Aorta (tissue), 5 donors: ENCODE measurements at places on chromosomes 11 and 22.

- H3K4me1 ChIP-seq: no peaks in the 10 kb centered on the region
- no peak overlapping the region for H3K27ac ChIP-seq
- no peaks in the 10 kb centered on the region for H3K27me3 ChIP-seq
- no peak overlapping the region for H3K4me3 ChIP-seq
- peak; percentile 21 for DNase-seq
- H3K36me3 ChIP-seq: no peaks in the 10 kb centered on the region
Measured at GRCh38 chr22:49899530-49899929, 18.7 kb downstream of the ALG12 start.

DNA sequence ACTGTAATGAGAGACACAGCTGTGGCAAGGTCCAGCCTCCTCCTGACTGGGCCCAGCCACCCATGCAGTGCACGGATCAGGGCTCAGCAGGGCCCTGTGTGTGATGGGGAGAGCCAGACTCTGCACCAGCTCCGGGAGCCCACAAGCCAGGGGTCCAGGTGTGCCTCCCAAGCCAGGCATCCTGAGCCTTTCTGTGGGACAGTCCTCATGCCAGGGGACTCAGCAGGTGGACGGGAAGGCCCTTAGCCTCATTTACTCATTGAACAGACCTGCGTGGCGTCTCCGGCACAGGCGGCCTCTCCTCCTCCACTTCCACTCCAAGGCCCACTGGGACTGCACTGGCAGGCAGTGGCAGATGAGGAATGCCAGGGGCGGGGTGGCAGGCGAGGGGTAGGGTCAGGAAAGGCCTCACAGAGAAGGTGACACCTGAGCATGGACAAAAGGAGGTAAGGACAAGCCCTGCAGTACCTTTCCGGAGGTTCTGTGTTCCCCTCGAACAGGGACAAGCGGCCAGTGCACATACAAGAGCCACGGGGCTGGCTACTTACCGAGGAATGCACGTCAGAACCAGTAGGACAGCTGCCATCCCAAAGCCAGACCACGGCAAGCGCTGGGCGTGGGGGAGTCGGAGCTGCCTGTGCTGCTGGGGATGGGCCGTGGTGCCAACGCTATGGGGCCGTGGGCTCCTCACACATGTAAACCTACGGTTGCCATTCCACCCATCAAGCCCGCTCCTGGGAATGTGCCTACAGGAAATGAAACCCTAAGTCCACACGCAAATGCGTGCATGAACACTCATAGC lies 52.7 kb downstream of the IGF2 start:
- no peaks in the 10 kb centered on the region for H3K36me3 ChIP-seq
- no peaks in the 10 kb centered on the region for H3K27me3 ChIP-seq
- peak; percentile 55 for DNase-seq
- no peak overlapping the region for H3K4me3 ChIP-seq
- no peaks in the 10 kb centered on the region for H3K4me1 ChIP-seq
- H3K27ac ChIP-seq: no peak overlapping the region

DNA sequence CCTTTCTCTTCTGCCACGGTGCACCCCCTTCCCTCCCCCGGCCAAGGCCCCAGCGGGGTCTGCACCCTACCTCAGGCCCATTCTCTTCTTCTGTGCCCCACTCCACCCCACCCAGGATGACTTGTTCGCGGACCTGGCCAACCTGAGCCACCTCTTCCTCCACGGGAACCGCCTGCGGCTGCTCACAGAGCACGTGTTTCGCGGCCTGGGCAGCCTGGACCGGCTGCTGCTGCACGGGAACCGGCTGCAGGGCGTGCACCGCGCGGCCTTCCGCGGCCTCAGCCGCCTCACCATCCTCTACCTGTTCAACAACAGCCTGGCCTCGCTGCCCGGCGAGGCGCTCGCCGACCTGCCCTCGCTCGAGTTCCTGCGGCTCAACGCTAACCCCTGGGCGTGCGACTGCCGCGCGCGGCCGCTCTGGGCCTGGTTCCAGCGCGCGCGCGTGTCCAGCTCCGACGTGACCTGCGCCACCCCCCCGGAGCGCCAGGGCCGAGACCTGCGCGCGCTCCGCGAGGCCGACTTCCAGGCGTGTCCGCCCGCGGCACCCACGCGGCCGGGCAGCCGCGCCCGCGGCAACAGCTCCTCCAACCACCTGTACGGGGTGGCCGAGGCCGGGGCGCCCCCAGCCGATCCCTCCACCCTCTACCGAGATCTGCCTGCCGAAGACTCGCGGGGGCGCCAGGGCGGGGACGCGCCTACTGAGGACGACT lies 15.9 kb downstream of the RTN4RL2 start:
- no peaks in the 10 kb centered on the region for H3K4me1 ChIP-seq
- DNase-seq: peak; percentile 69
- H3K4me3 ChIP-seq: no peak overlapping the region
- H3K27me3 ChIP-seq: no peaks in the 10 kb centered on the region

DNA sequence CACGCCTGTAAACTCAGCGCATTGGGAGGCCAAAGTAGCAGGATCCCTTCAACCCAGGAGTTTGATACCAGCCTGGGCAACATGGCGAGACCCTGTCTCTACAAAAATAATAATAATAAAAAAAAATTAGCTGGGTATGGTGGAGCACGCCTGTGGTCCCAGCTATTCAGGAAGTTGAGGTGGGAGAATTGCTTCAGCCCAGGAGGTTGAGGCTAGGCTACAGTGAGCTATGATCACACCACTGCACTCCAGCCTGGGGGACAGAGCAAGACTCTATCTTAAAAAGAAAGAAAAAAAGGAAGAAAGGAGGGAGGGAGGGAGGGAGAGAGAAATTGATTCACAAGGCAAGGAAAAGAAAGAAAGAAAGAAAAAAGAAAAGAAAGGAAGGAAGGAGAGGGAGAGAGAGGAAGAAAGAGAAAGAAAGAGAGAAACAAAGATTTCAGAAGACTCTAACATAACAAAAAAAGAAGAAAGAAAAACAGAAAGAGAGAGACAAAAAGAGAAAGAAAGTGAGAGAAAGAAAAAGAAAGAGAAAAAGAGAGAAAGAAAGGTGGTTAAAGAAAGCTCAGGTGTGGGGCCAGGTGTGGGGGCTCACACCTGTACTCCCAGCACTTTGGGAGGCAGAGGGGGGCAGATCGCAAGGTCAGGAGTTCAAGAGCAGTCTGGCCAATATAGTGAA lies 37.3 kb upstream of the MYH9 start:
- no peak for DNase-seq
- no peak overlapping the region for H3K4me3 ChIP-seq

GRCh38 chr11:60954421-60954820 lies 2.4 kb upstream of the SLC15A3 start:
- no peaks in the 10 kb centered on the region for H3K36me3 ChIP-seq
- H3K27ac ChIP-seq: no peak overlapping the region
- H3K27me3 ChIP-seq: no peaks in the 10 kb centered on the region
- DNase-seq: peak; percentile 75
- no peak overlapping the region for H3K4me3 ChIP-seq
- no peaks in the 10 kb centered on the region for H3K4me1 ChIP-seq

GRCh38 chr22:40221055-40221414 lies 43.3 kb downstream of the TNRC6B start:
- no peak overlapping the region for H3K4me3 ChIP-seq
- DNase-seq: no peak
- H3K27ac ChIP-seq: peak overlapping the region; percentile 80
- peaks cover 2% of the 10 kb centered on the region for H3K4me1 ChIP-seq

DNA sequence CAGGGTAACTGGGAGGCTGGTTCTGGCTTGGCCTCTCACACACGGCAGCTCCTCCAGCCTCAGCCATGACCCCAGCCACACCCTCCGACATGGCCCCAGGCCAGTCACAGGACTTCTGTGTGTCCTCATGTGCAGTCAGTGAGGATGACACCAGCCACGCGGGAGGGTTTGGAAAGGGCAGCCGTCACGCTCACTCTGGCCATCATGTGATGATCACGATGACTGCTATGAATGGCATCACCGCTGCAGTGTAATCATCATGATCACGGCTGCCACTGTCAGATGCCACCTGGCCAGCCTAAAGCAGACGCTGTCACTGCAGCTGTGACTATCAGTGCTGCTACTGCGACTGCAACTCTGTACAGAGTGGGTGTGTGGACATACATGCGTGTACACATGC lies 640.9 kb downstream of the BRD1 start:
- no peak for DNase-seq
- H3K27ac ChIP-seq: no peak overlapping the region
- no peak overlapping the region for H3K4me3 ChIP-seq
- no peaks in the 10 kb centered on the region for H3K4me1 ChIP-seq
- no peaks in the 10 kb centered on the region for H3K36me3 ChIP-seq

GRCh38 chr11:12538889-12539421 lies 135.3 kb upstream of the TEAD1 start:
- H3K27me3 ChIP-seq: no peaks in the 10 kb centered on the region
- no peak overlapping the region for H3K4me3 ChIP-seq
- no peak for DNase-seq
- H3K4me1 ChIP-seq: no peaks in the 10 kb centered on the region
